ENCODE measurements at places on chromosomes 4 and X. TPM values are rescaled to one million over a fixed set of nuclear protein-coding genes. Genes with fewer than 3 reads are reported as not detected.

DNA sequence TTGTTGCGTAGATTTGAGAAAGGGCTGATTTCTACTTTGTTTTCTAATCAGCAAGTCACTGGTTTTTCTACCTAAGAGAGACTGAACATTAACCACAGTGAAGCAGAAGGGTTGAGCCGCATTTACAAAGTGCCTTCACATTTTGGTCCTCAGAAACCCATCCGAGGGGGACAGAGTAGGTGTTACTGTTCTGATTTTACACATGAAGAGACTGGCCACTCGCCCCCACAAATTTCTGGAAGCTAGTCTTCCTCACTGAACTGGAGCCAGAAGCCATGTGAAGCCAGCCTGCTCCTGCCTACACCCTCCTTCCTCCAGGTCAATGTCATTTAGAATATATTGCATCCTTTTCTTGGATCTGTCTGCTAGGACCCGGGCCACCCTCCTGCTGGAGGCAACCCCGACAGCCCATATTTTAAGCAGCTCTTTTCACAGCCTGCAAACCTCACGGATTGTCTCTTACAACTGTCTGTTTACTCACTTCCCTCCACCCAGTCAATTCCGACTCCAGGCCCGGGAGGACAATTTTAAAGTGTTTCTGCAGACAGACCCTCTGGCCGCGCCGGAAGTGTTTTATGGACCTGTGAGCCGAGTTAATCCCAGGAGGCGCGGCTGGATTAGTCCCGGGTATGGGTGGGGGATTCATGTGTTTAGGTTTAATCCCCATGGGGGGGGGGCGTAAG lies 73.2 kb upstream of the BCOR start:
- peak; percentile 46 for DNase-seq

- DNase-seq, result no peak
Observed at GRCh38 chr4:35939751-35940150, 304.6 kb downstream of the ARAP2 start.

DNA sequence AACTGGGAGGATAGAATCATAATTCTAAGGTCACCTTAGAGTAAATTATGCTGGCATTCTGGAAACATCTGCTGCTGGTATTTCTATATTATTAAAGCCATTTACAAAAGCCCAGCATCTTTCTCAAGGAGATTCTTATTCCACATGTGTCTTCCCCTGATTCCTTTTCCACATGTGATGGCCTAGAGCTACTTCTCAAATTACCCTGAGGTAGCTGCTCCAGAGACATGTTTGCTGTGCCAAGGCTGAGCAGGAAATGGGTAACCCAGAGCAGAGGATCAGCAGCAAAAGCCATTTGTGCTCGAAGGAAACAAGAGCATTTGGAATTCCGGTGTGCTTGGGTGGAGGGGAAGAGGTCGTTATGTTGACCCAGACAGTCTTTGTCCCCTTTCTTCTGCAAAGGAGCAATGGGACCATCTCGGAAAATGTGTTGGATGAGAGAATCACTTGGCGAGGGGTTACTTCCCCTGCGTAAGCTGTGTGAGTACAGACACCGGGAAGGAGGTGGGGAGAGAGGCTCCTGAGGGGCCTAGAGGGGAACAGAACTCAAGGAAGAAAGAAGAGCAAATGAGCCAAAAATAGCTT lies 24.6 kb downstream of the TSC22D3 start:
- DNase-seq, result no peak

- DNase-seq, result no peak
Observed at GRCh38 chr4:104973708-104974107, 173.0 kb upstream of the TET2 start.

The CFAP47 gene
- not detected for total RNA-seq

GRCh38 chr4:87007528-87008446 lies 73.0 kb downstream of the AFF1 start:
- peak; percentile 89 for DNase-seq

The BGN gene
- total RNA-seq, result 175 TPM

The TMPRSS11A gene
- total RNA-seq, result not detected

All from cardiac septum (tissue), 1 donor.